MCF 10A (cell line): ENCODE measurements at places on chromosomes 16 and 17. TPM values are rescaled to one million over a fixed set of nuclear protein-coding genes. Genes with fewer than 3 reads are reported as not detected.

DNA sequence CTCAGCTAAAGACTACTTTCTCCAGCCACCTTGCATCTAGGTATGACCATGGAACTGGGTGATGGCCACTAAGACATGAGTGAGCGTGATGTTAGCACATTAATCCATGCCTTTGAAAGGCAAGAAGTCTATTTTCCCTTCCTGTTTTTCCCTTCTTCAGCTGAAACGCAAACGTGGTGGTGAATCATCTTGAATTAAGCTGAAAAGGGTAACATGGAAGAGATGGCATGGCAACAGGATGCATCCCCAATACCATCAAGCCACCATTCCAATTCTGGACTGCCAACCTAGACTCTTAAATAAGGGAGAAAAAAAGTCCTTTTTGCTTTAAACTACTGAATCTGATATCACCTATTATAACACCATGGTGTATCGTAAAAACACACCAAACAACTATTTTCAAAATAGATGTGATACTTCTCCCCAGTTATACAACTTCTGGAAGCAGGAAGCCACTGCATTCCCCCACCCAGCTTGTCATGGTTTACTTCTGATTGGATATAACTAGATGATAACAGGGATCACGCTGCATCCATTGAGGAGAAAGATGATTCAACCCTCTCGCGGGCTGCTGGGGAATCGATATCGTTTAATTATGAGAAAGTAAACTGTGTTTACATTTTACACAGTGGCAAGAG, 368.6 kb downstream of the CDH13 start:
- no peak overlapping the region for H3K4me3 ChIP-seq
- no peaks in the 10 kb centered on the region for H3K36me3 ChIP-seq
- H3K27me3 ChIP-seq, result no peaks in the 10 kb centered on the region
- no peak overlapping the region for H3K27ac ChIP-seq

DNA sequence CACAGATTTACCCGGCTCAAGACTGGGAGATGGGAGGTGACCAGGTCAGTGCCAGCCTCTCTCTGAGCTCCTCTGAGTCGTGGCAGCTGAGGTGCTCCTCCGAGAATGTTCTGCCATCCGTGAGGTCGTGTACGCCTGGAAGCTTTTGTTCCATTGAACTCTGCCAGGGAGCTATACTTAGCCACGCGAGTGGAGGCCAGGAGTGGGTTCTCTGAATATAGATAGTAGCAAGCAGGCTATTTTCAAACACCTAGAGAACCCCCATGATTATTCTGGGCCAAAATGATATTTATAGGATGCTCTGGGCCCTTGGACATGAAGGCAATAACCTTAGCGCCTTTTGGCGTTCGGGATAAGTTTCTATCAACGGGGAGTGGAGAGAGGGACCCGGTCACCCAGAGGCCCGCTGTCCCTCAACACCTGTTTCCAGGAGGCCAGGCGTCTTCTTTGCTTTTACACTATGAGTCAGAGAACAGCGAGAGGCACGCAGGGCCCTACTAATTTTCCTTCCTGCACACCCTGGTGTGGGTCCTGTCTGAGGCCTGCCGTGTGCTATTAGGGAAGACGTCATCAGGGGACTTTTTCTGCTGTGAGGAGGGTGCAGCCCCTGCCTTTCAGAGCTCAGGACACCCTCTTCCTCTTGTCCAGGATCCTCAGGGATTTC, 11.0 kb upstream of the MVD start:
- H3K36me3 ChIP-seq, result peaks cover 6% of the 10 kb centered on the region
- no peak for DNase-seq
- H3K27me3 ChIP-seq, result no peaks in the 10 kb centered on the region
- no peak overlapping the region for H3K27ac ChIP-seq

DNA sequence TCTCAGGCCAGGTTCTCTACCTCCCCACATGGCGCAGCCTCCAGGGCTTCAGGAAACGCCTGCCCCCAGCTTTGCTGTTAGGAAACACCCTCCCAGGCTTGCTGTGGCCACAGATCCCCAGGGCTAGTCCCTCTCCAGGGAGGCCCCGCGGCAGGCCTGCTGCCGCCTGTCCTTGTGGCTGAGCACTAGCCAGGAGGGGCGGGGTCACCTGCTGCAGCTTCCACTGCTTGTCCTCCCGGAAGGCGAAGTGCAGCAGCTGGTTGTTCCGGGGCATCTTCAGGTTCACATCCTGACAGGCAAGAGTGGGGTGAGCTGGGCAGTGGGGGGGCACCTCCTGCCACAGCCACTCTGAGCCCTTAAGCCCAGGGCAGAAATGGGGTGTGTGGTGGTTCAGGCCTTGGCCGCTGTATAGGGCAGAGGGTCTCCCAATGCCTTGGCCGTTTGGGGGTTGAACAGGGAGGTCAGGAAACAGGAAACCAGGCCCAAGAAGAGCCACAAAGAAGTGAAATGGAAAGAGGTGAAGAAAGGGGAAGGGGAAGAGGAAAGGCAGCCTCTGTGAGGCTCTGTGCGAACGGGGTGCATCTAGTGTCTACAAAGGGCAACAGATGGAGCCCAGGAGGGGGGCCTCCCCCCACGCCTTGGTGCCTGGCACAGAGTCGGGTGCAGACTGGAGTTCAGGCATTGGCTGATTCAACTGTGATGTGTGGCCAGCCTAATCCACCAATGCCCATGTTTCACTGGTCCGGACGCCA, 2.0 kb downstream of the ROGDI start:
- H3K4me1 ChIP-seq, result peaks cover 6% of the 10 kb centered on the region
- no peak overlapping the region for H3K27ac ChIP-seq
- H3K36me3 ChIP-seq, result peaks cover 6% of the 10 kb centered on the region
- H3K4me3 ChIP-seq, result peak overlapping the region; percentile 51

DNA sequence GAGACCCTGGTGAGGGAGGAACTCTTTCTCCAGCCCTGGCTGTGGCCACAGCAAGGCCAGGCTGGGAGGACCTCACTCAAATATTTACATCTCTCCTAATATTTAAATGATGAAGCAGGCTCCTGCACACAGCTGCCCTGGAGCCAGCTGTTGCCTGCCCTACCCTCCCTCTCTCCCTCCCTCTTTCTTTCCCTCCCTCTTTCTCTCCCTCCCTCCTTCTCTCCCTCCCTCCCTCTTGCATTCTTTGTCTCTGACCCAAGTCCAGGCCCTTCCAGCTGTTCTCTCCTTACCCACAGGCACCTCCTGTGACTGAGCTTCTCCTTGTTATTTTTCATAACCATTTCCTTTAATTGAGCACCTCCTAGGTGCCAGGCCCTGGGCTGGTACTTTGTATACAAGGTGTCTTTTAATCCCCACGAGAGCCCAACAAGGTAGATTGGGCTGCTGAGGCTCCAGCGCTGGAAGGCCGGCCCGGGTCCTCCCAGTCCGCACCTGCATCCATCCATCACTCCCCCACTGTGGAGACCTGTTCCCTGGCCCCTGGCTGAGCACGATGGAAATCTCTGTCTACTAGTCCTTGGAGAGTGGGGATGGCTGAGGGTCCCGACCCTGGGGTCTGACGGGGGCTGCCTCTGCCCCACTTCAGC, 242.3 kb downstream of the SEC14L1 start:
- H3K4me3 ChIP-seq, result no peak overlapping the region
- no peaks in the 10 kb centered on the region for H3K27me3 ChIP-seq
- DNase-seq, result no peak
- peaks cover 6% of the 10 kb centered on the region for H3K4me1 ChIP-seq
- H3K36me3 ChIP-seq, result peaks cover 43% of the 10 kb centered on the region

DNA sequence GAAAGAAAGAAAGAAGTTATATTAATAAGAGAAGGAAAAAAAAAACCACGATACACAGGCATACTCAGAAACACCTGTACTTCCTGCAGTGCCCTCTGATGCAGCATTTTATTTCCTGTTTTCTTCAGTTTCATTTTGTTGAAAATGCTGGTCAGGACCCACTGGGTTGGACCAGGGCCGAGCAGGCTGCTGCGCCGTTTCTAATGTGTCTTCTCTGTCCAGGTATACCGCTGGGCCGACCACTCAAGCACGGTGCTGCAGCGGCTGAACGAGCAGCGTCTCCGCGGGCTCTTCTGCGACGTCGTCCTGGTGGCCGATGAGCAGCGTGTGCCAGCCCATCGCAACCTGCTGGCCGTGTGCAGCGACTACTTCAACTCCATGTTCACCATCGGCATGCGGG, 8.3 kb downstream of the KLHL36 start:
- H3K4me1 ChIP-seq, result no peaks in the 10 kb centered on the region
- no peak for DNase-seq
- peaks cover 72% of the 10 kb centered on the region for H3K36me3 ChIP-seq
- no peaks in the 10 kb centered on the region for H3K27me3 ChIP-seq
- no peak overlapping the region for H3K27ac ChIP-seq

GRCh38 chr17:56801459-56802178, 32.1 kb downstream of the C17orf67 start:
- H3K27ac ChIP-seq, result no peak overlapping the region
- peaks cover 7% of the 10 kb centered on the region for H3K4me1 ChIP-seq
- peaks cover 2% of the 10 kb centered on the region for H3K36me3 ChIP-seq
- no peak for DNase-seq
- no peaks in the 10 kb centered on the region for H3K27me3 ChIP-seq

DNA sequence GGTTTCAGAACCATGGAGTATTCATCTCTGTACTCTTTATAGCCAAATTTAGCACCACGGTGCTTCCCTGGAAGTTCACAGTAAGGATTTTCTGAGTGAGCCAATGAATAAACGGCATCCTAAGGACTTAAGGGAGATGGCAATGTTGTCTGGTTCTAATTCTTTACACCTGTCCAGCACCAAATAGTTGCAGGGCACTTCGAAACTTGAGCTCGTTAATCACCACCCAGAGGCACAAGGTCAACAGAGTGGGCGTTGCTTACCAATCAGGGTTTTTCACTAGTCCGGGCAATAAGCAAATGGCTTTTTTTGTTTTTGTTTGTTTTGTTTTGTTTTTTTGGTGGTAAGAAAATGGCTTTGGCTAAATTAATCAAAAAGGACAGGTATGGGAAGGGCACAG, 28.2 kb upstream of the TMEM220 start:
- no peak overlapping the region for H3K4me3 ChIP-seq
- H3K36me3 ChIP-seq, result no peaks in the 10 kb centered on the region
- H3K27ac ChIP-seq, result no peak overlapping the region
- peaks cover 20% of the 10 kb centered on the region for H3K27me3 ChIP-seq
- peaks cover 14% of the 10 kb centered on the region for H3K4me1 ChIP-seq

- H3K4me1 ChIP-seq, result peaks cover 20% of the 10 kb centered on the region
- peak overlapping the region; percentile 64 for H3K4me3 ChIP-seq
- H3K36me3 ChIP-seq, result no peaks in the 10 kb centered on the region
- peak overlapping the region; percentile 93 for H3K27ac ChIP-seq
Observed at GRCh38 chr16:76193906-76194615, 83.1 kb upstream of the CNTNAP4 start.

GRCh38 chr16:30934827-30935557, 11.6 kb downstream of the FBXL19 start:
- DNase-seq, result peak; percentile 45
- peaks cover 59% of the 10 kb centered on the region for H3K36me3 ChIP-seq

GRCh38 chr16:1823821-1824220, 2.8 kb downstream of the HAGH start:
- H3K27me3 ChIP-seq, result no peaks in the 10 kb centered on the region
- H3K4me3 ChIP-seq, result no peak overlapping the region
- DNase-seq, result peak; percentile 51
- peaks cover 38% of the 10 kb centered on the region for H3K36me3 ChIP-seq
- H3K4me1 ChIP-seq, result peaks cover 1% of the 10 kb centered on the region
- H3K27ac ChIP-seq, result no peak overlapping the region

GRCh38 chr17:74527756-74528155, 3.5 kb downstream of the CD300LB start:
- H3K4me1 ChIP-seq, result peaks cover 6% of the 10 kb centered on the region
- H3K36me3 ChIP-seq, result peaks cover 4% of the 10 kb centered on the region
- peaks cover 76% of the 10 kb centered on the region for H3K27me3 ChIP-seq
- no peak for DNase-seq

DNA sequence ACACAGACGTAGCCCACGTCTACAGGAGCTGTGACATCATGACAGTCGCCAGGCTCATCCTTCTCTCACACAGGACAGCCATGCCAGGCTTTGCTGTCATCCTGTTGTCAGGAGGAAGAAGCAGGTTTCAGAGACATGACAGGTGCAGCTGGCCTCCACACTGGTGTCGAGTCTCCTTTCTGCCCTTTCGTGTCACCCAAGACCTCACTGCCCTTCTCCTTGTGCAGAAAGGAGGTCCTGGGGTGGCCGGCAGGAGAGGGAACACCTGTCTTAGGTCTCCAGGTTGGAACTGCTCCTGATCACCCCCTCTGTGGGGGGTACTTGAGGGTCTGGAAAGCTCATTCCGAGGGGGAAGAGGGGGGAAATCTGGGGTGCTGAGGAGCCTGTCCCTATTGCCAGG, 41.6 kb upstream of the IRF8 start:
- H3K4me3 ChIP-seq, result no peak overlapping the region
- DNase-seq, result no peak
- no peaks in the 10 kb centered on the region for H3K4me1 ChIP-seq
- no peaks in the 10 kb centered on the region for H3K36me3 ChIP-seq

DNA sequence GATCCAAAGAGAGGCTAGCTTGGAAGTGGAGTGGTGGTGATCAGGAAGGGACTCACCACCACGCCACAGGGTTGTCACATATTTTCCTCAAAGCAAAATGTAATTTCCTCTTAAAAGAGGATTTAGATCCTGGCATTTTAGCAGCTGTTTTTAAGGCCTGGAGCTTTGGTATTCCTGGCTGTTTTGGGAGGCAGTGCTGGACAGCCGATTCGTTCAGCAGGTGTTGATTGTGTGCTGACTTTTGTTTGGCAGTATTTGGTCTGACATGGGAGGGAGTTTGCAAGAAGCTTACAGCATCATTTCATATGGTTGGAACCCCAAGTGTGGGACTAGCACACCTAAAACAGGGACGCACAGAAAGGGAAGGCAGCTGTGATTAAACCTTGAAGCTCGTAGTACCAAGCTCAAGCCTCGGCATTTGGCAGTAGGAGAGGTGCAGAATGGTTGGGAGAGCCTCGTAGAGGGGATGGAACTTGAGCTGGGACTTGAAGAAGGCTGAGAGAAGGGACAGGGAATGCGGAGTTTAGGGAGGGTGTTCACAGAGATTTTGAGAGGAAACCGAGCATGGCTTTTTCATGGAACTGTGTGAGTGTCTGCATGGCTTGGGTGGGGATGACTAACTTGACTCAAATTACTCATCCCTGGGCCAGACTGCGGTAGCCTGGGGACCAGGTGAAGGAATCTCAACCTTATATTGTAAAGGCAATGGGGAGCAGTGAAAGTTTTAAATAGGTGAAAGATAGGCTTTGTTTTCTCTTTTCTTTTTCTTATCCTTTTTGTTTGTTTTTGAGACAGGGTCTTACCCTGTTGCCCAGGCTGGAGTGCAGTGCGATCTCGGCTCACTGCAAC, 52.3 kb downstream of the RPTOR start:
- no peak overlapping the region for H3K4me3 ChIP-seq
- no peaks in the 10 kb centered on the region for H3K27me3 ChIP-seq
- peaks cover 25% of the 10 kb centered on the region for H3K4me1 ChIP-seq
- H3K36me3 ChIP-seq, result peaks cover 6% of the 10 kb centered on the region

- no peaks in the 10 kb centered on the region for H3K36me3 ChIP-seq
- no peak for DNase-seq
- peaks cover 41% of the 10 kb centered on the region for H3K27me3 ChIP-seq
- H3K4me1 ChIP-seq, result no peaks in the 10 kb centered on the region
- no peak overlapping the region for H3K4me3 ChIP-seq
Observed at GRCh38 chr16:86231321-86231995, 278.9 kb upstream of the FOXF1 start.

GRCh38 chr17:77542011-77542410, 401.2 kb downstream of the SEC14L1 start:
- H3K4me1 ChIP-seq, result no peaks in the 10 kb centered on the region
- DNase-seq, result no peak
- no peak overlapping the region for H3K27ac ChIP-seq
- H3K27me3 ChIP-seq, result peaks cover 44% of the 10 kb centered on the region
- no peaks in the 10 kb centered on the region for H3K36me3 ChIP-seq
- no peak overlapping the region for H3K4me3 ChIP-seq

The EMP2 gene
- total RNA-seq, result 1.7 and 4.8 TPM in 2 replicates

The CALB2 gene
- 0.23 TPM in 1 of 2 replicates, not detected in the other for total RNA-seq

The TMEM92 gene
- 1.1 and 1.5 TPM in 2 replicates for total RNA-seq

The C17orf100 gene
- total RNA-seq, result 1.4 and 1.7 TPM in 2 replicates

The ESRP2 gene
- 42.7 and 48.8 TPM in 2 replicates for total RNA-seq

The CPHXL2 gene
- total RNA-seq, result not detected in 2 replicates

The TRIM47 gene
- 23.6 and 25.7 TPM in 2 replicates for total RNA-seq

The GCGR gene
- not detected in 2 replicates for total RNA-seq

The ANKRD40CL gene
- not detected in 2 replicates for total RNA-seq
